ENCODE measurements at places on chromosomes 16 and 17.
A peak's percentile ranks its signal among the peaks of the same experiment; 100 is the strongest.

DNA sequence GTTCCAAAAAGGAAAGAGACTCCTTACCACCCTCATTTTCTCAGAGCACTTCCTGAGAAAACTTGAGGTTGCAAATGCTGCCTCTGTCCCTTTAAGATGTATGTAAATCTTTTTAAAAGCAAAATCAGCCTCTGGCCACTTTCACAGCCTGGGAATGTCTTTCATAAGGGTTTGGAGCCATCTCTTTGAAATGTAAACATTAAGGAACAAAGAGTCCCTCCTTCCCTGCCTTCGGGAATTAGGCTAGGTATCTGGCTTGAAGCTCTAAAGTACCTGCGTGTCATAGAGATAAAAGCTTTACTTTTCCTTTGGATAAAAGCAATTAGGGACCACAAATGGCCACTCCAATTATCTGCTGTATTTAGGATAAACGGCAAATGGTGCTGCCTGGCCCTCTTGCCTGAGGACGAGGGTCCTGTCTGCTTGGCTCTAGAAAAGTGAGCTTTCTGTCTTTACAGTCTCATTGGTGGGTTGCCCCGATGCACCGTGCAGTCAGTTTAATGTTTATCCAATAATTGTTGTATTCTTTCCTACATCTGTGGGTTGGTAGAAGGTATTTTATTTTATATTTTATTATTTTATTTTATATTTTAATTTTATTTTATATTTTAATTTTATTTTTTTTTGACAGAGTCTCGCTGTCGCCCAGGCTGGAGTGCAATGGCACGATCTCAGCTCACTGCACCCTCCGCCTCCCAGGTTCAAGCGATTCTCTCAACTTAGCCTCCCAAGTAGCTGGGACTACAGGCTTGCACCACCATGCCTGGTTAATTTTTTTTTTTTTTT is 23.9 kb downstream of the NLRC3 start:
- DNase-seq, result no peak

DNA sequence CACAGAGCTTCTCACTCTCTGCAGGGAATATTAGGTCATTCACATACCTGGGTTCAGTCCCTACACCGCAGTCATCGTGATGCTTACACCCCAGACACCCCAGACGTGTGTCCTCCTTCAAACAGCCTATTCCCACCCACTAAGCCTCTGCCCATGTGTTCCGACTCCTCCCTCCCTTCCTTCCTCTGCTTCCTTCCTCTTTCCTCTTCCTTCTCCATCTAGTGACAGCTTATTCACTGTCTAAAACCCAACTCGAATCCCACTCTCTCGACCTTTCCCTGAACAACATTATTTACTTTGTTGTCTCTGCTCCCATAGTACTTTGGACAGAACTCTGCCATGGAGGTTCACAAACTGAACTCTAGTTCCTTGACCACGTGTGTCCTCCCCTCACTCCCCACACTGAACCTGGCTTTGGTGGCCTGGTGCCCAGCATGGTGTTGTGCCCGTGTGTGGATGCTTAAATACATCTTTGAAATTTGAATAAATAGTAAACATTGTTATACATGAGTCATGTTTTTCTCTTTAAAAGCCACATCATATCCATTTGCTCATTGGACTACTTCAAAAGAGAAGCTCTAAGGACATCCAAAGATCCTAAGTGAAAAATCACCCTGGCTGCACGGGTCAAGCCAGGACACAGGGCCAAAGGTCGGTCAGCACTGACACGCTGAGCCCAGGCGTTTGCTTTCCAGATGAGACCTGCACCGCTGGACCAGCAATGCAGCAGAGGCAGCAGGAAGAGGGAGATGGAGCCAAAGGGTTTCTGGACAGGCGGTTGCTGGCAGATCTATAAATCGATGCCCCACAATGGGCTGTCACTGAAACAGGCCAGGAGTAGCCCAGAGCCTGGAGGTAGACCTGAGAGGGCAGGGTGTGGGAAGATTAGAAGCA is 14.1 kb upstream of the G6PC1 start:
- DNase-seq, result no peak

GRCh38 chr17:27654136-27654535 is 23.1 kb downstream of the LGALS9 start:
- no peak for DNase-seq

- DNase-seq, result no peak
Measured at GRCh38 chr16:51755039-51755501, 604.0 kb upstream of the SALL1 start.

DNA sequence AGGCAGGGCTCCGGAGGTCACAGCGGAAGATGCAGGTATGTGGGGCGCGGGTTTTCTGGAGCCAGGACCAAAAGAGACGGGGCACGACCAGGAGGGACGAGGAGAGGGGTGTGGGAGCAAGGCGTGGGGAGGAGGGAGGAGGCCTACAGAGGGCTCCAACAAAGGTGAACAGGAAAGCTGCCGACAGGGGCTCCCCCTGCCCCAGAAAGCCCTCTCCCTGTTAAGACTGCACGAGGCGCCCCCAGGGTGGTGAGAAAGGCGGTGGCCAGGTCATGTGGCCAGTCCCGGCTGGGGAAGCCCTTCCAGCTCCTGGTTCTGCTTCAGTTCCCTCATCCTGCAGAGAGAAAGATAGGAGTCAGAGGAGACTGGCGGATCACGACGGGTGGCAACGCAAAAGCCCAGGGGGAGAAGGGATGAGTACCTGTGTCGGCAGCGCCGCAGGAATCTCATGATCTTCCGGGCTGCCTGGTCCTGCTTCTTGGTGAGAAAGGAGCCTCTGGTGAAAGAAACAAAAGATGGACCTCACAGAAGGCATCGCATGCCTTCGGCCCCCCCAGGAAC is 949 bp upstream of the SPAG7 start:
- DNase-seq, result no peak

- DNase-seq, result peak; percentile 74
Measured at GRCh38 chr17:59963738-59964481, 630 bp downstream of the RNFT1 start.

GRCh38 chr17:11690681-11691080 is 92.4 kb downstream of the DNAH9 start:
- no peak for DNase-seq

DNA sequence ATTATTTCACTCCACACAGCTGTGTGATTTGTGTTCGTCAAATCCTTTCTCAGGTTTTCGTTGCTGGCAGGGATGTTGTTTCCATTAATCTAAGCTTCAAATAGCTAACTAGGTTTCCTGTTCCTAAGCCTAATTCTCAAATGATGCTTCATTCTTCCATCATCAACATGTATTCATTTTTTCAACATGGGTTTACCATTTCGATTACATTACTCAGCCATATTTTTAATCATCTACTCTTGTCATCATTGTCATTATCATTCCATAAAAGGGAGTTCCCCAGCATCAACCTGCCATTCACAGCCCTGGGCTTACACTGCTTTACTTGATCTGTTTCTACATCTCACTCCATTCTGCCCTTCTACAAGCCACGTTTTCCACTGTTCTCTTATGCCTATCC is 33.3 kb upstream of the ANKFN1 start:
- peak; percentile 10 for DNase-seq

DNA sequence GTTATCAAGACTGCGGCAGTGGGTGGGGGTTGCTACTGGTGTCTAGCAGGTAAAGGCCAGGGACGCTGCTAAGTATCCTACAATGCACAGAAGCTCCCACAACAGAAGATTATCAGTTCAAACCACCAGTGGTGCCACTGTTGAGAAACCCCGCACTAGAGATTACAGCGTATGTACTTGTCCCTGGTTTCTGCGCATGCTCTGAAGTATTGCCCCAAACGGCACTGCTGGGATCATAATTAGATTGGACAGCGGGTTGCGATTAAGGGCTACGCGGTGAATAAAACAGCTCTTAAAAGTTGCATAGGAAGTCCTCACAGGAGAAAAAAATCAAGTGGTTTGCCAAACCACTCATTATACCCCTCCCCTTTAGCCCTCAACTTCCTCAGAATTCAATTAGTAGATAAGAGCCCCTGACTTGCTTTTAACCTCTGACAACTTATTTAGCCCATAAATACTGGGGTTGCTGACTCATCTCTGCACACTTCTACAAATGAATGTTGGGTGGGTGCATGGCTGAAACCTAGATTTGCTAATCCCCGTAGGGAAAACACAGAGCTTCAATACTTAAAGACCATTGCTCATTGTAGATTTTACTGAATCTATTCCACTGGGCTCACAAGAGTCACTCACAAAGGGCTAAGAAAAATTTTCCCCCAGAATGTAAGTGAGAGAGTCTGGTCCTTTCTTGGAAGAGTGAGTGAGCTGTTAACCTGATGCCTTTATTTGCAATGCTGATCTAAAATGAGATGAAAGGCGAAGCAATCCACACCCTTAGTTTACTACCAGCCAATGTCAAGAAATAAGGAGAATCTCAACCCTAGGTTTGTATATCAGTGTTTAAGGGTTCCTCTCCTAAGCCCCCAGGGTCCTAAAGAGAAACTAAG is 91.8 kb downstream of the RGS9 start:
- DNase-seq, result peak; percentile 56

DNA sequence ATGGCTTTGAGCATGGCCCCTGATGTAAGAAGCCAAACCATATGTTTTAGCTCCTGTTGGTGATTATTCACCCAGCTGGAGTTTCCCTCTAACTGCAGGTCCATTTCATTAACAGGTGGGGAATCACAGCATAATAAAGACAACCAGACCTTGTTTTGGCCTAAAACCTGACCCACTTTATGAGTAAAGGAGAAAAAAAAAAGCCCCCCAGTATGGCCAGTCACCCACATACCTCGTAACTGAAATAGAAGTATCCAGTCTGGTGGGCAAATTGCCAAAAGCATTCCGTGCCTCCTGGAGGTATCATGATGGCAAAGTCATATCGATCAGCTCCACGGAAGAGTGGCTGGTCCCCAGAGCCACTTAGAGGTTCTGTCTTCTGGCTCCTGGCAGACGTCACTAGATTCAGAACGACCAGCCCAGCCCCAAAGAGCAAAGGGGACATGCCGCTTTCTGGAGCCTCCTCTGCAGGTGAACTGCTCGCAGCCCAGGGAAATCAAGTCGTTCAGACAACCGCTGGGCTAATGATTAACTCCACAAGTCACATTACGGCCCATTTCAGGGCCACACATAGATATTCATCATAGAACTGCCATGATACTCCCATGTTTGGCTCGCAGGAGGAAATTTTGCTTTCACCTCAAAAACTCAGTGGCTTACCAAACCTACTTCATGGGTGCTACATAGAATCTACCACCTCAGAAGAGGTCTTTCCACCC is at the start of gene TMED6:
TSS of gene TMED6 (minus strand) at position 478 of the 719 bp plus-strand sequence. CDS start at position 445, 33 bp downstream.
- no peak for DNase-seq

- no peak for DNase-seq
Measured at GRCh38 chr16:54932737-54933254, 2.1 kb downstream of the IRX5 start.

- peak; percentile 76 for DNase-seq
Measured at GRCh38 chr16:23435500-23435899, 17.5 kb downstream of the COG7 start.

DNA sequence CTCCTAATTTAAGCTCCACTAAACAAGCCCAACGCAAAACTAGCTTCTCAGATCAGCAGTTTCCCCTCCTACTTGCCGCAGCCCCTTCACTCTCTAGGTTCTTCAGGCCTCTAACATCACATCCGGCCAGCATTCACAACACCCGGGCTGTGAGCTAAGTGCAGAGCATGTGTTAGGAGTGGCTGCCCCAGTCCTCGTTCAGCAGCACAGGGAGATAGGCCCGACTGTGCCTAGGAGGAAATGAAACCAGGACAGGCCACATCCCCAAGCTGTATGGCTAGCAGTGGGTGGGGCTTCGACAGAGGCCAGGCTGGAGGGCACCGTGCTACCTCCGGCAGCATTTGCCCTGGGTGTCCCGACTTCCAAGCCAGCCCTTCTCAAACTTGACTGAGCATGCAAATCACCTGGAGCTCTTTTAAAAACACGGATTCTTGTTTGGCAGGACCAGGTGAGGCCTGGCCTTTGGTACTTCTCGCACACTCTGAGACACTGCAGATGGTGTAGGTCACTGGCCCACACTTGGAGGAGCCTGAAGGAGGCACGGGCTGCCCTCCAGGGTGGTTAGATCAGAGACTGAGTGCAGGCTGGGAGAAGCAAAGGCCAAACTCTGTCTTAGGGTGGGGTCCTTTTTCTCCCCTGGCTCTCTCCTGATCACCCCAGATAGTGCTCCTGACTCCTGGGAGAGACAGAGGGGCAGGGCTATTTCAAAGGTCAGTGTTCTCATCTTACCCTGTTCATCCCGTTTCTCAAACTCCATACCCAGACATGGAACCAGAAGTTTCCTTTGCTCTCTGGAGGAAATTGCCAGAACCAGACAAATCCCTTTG is 202.0 kb downstream of the C16orf78 start:
- no peak for DNase-seq

DNA sequence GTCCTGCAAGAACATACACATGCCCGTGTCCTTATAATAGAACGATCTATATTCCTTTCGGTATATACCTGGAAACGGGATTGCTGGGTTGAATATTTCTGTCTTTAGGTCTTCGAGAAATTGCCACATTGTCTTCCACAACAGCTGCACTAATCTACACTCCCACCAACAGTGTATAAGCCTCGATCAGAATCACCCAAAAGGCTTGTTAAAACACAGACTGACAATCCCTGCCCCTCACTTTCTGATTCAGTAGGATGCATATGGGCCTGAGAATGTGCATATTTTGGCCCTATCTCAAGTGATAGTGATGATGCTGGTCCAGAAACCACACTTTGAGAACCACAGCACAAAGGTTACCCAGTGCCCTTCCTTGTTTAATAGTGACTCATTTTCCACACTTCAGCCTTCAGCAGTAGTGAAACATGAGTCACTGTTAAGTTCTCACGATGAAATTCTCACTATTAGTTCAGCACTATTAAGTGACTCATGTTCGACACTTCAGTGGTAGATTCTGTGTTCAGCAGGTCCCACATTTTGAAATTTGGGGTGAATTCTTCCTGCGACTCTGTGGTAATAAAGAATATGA is 215.6 kb downstream of the GRIN2A start:
- DNase-seq, result peak; percentile 55

GRCh38 chr16:23013484-23013883 is 135.8 kb downstream of the USP31 start:
- DNase-seq, result peak; percentile 8

DNA sequence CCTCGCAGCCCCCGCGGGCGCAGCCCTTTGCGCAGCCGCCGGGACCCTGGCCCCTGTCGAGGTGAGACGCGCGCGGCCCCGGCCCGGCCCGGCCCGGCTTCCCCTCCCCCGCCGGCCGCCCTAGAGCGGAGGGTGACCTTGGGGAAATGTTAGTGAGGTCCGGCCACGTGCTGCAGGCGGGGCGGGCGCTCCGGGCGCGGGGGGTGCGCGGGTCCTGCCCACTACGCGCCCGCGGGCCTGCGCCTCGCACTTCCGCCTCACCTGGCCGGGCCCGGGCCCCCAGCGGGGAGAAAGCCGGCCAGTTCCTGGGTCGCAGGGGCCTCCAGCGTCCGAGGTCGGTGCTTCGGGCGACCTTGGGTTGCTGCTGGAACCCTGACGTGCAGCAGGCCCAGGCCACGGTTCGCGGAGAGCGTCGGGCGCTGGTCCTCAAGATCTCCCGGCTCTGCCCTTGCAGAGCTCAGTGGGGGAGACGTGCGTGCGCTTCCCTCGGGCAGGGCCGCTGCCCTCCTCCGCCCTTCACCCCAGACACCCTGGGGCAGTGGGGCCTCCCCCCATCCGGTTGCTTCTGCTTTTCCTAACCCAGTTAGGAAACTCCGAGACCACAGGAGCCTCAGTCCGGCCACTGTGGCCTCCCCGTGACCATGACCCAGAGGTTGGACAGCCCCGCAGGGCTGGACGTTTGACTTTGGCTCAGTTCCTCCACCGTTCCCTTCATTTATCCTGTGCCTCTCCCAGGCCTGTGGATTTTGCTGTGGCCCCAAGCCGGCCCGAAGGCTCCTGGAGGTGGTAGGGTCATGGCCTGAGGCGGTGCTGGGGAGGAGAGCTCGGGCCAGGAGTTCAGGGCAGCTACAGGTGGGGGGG is 791 bp downstream of the MCRIP2 start:
- peak; percentile 42 for DNase-seq
